ENCODE measurements at places on chromosomes 11 and 22.

DNA sequence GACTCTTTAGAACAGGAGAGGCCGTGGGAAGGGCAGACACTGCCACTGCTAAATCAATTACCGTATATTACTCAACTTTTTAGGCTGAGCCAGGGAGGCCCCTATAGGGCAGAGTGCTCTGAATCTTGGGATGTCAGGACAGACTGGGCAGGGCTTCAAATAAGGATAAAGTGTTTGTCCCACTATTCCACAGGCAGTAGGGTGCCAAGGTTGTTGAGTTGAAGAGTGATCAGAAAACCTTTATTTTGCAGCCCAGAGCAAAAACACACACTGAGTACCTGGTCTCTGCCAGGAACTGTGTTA, 1.6 kb upstream of the B4GAT1 start:
- no peak for DNase-seq

DNA sequence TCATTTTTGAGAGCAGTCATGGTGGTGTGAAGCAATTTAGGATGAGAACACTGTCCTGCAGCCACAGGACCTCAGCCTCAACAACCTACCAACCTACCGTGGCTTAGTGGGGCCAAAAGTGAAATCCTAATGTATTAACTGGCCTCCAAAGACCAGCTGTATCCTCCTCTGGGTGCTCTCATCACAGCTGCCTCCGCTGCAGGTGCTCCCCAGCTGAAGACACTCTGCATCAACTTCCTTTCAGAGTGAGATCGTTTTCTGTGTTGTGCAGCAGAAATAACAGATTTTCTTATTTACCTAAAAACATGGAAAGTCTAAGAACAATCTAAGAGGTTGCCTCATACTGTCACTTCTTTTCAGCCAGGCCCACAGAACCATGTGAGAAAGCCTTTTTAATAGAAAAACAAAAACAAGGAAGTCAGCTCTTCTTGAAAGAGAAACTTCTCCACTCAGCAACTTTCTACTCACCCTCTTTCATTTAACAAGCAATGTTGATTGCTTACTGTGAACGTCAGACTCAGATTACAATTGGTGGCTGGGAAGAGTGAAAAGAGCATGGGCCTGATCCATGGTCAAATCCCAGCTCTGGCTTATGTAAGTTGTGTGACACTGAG, 136.1 kb downstream of the TENM4 start:
- DNase-seq, result no peak

DNA sequence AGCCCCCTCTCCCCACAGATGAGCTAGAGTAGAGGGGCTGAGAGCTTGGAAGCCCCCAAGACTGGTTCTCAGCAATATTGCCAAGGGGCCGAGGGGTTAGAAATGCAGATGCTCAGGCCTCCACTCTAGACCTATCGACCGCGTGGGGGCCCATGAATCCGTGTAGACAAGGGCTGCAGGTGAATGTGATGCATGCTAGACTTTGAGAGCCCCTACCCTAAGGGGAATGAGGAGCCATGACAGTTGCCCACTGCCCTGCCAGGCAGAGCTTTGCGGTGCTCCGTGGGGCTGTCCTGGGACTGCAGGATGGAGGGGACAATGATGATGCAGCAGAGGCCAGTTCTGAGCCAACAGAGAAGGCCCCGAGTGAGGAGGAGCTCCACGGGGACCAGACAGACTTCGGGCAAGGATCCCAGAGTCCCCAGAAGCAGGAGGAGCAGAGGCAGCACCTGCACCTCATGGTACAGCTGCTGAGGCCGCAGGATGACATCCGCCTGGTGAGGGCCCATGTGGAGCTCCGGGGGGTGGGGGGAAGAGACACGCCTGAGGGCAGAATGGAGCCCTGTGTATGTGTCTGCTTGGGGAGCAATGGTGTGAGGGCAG, 1.3 kb downstream of the SSH3 start:
- no peak for DNase-seq

GRCh38 chr22:44445731-44446130, 52.3 kb downstream of the RTL6 start:
- DNase-seq, result no peak

DNA sequence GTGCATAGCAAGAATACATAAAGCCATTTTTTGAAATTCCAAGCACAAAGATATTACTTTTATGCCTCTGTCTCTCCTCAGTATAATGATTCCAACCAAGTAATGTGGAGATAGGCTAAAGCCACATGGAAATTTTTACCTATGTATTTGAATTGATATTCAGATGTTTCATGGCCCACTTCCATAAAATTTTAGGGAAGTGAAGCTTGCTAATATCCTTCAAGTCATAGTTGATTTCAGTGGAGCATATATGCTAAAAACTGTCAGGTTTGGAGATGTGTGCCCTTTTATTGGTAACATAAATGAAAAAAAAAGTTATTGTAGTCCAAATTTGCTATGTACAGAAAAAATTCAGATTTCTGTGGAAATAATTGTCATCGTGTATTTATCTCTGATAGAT, 12.3 kb downstream of the MS4A4E start:
- no peak for DNase-seq

- DNase-seq, result no peak
Measured at GRCh38 chr11:78290293-78291176, 101.8 kb downstream of the USP35 start.

GRCh38 chr22:41447435-41448188, 1.0 kb upstream of the TOB2 start:
- DNase-seq, result peak; percentile 38

DNA sequence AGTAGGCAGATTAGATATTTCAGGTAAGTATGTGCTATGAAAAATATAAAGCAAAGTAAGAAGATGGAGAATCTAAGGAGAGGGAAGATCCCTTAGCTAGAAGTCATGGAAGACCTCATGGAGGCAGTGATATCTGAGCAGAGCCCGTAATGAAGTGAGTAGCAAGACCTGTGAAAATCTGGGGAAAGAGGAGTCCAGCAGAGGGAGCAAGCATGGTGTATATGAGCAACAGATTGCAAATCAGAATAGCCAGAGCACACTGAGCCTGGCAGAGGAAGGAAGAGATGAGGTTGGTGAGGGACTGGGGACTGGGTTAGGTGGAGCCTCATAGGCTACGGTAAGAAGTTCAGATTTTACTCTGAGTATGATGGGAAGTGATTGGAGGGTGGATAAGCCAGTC, 9.4 kb downstream of the LHFPL7 start:
- DNase-seq, result no peak

DNA sequence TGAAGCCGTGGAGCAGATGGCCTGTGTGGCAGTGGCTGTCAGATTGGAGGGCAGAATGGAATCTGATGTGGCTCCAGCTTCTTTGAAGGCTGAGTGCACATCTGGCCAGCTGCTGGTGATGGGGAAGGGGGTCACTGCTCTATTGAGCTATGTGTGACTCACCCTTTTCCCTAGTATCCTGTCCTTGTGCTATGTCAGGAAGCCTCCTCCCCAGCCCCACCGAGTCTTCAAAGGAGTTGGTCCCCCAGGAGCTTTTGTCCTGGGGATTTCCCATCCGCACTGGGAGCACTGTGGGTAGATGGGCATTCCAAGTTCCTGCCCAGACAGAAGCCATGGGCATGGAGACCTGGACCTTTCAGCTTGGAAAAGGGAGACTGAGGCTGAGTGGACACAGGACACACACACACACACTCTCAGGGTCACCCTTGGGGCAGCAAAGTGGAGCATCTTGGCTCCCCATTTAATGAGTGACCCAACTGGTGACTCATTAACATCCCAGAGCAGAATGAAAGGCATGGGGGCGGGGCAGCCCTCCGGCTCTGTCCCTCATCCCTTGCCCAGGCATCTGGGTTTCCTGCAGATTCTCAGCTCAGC, 3.3 kb downstream of the SERPINH1 start:
- DNase-seq, result no peak

DNA sequence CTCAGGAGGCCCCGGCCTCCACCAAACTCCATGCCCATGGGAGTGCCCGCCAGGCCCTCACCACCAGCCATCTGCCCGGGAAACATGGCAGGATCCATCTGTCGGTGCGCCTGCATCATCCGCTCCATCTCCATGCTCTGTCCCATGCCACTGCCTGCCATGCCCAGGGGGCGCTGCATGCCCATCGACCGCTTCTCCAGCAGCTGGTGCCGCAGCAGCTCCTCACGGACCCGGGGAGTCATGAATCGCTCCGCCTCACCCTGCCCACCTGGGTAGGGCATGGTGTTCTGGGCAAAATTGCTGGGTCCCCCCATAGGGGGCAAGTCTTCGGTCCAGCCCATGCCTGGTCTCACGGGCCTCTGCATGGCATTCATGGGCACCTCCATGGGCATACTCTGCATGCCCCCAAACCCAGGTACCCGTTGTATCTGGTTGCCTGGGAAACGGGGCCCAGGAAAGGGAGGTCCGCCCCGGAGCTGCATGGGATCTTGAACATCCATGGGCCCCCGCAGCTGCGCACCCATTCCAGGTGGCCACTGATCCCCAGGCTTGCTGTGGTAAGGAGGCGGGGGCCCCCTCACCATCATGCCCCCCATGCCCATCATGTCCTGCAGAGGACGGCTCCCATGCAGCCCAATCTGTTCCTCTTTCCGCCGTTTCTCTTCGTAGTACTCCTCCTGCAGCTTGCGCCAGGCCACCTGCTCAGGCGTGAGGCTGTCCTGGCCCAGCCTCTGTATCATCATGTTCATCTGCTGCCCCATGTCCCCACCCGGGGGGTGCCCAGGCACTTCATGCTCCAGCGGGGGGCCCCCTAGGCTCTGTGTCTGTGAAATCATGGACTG, 18.0 kb downstream of the CXCR5 start:
- DNase-seq, result no peak

DNA sequence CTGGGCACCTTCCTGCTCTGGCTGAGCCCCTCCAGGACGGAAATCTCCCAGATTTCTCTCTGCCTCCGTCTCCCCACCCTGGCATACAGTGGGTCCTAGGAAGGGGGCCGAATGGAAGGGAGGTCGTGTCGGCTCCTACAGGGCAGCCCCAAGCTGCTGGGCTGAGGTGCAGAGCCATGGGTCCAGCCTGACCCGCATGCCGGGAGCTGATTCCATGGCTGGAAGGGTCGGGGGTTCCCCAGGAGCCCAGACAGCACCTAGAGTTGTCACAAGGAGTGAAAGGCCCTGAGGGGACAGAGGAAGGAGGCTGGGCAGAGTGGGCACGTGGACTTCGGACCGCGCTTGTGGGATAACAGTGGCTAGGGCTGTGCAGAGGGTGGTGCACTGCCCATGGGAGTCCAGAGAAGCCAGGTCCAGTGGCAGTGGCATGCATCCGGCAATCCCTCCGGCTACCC, 16.5 kb downstream of the CCND1 start:
- DNase-seq, result no peak

- no peak for DNase-seq
Measured at GRCh38 chr11:92962446-92962845, 7.0 kb upstream of the MTNR1B start.

DNA sequence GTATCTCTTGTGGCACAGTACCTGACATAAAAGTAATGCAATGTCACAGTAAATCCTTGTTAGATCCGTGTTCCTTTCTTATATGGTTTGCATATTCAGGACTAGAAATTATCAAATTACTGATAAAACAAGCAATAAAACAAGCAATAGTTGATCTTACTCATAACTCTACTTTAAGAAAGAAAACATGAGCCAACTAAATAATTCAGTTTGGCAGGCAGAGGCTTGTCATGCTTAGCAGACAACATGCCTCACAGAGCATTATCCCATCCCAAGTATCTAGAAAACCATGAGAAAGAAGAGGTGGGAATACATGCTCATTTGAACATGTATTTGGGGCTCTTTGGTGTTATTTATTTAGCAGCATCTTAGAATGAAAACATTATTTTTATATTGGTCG, 241.9 kb downstream of the SOX6 start:
- DNase-seq, result no peak

DNA sequence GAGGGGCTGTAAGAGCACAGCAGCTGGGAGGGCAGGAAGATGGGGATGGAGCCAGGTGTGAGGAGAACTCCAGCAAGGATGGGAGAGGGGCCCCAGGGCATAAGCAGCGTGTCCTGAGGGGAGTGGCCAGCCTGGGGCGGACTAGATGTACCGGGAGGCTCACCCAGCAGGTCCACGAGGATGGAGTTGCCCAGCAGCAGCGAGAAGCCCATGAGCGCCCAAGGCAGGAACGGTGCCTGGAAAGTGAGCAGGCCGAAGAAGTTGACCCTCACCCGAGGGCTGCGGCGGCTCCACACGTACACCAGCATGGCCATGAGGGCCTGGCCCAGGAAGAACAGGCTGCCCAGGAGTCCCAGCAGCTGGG, 1.3 kb downstream of the DERL3 start:
- DNase-seq, result no peak

- no peak for DNase-seq
Measured at GRCh38 chr11:124041254-124041653, at the start of gene OR10G7. Gene OR10G7 (minus strand): TSS chr11:124041325. CDS start chr11:124039001, 2,324 bp downstream.

DNA sequence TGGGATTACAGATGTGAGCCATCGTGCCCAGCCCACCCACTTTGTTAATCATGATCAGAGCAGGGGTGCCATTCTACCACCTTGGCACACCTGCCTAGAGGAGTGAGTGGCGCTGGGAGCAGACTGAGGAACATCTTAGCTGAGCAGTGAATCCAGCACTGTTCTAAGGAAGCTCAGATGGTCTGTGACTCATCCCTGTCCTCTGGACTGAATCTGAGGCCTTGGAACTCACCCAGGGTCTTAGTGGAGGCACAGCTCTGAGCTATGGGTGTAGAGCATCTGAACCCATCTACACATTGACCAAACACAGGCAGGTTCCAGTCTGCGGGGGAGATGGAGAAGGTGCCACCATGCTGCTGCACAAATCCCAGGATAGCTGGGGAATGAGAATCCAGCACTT, 14.9 kb downstream of the PGAP2 start:
- no peak for DNase-seq

- DNase-seq, result no peak
Measured at GRCh38 chr22:36379593-36380361, 8.0 kb downstream of the MYH9 start.

DNA sequence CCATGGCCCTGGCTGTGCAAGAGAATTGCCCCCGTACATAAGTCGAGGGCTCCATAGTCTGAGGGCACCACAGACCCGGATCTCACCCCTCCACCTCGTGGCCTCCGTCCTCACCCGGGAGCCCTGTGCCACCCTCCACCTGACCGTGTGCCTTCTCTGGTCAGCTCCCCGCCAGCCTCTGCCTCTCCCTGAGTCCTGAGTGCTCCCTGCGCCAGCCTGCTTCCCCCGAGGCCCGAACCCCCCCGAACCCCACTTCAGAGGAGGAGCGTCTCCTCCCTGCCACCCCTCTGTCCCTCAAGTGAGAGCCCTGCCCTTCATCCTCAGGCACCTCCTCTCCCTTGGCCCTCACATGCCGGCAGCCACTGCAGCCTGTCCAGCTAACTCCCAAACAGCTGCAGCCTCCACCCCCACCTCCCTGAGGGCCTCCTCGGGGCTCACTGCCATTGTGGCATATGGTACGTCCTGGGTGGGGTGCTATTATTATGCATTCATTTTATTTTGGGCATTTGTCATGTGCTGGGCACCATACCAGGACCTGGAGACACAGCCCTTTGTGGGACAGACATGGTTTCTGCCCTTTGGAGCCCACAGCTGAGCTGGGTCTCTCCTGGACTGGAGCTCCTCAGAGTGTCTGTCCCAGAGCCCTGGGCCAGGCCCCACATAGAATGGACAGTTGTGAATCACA, 67.2 kb downstream of the MYO7A start:
- DNase-seq, result no peak

Data from stimulated activated CD4-positive, alpha-beta T cell treated with anti-CD3 and anti-CD28 coated beads, Interleukin-12 subunit alpha, Interleukin-12 subunit beta, amount 100 ng/mL, for 24 hours (primary cell).